Heart right ventricle (tissue), 16 donors: ENCODE measurements at places on chromosomes 5 and 9. TPM values are rescaled to one million over a fixed set of nuclear protein-coding genes. Genes with fewer than 3 reads are reported as not detected.

Gene CCDC171
- 1.2 TPM for total RNA-seq

Gene PPP3R2
- total RNA-seq = not detected

Gene OLFML2A
- total RNA-seq = 37.7 TPM

Gene SPINK7
- total RNA-seq = not detected

Gene TNIP1
- total RNA-seq = 124 TPM

Gene TMOD1
- 182 TPM for total RNA-seq

Gene SLC23A1
- total RNA-seq = not detected

Gene DOCK8
- 24.3 TPM for total RNA-seq

Gene NUTM2G
- not detected for total RNA-seq

Gene TPPP
- total RNA-seq = 9.9 TPM

Gene CARTPT
- total RNA-seq = not detected

Gene TRMO
- 10.0 TPM for total RNA-seq

Gene CFAP77
- total RNA-seq = 1.6 TPM

Gene ZNF367
- 2.8 TPM for total RNA-seq

Gene C9
- total RNA-seq = not detected

Gene PROB1
- 39.5 TPM for total RNA-seq

Gene SLC1A3
- 43.1 TPM for total RNA-seq

Gene UBE2D2
- total RNA-seq = 121 TPM

Gene HAVCR2
- total RNA-seq = 0.88 TPM
